Pulmonary artery endothelial cell (primary cell): ENCODE measurements at places on chromosomes 5 and 9.

DNA sequence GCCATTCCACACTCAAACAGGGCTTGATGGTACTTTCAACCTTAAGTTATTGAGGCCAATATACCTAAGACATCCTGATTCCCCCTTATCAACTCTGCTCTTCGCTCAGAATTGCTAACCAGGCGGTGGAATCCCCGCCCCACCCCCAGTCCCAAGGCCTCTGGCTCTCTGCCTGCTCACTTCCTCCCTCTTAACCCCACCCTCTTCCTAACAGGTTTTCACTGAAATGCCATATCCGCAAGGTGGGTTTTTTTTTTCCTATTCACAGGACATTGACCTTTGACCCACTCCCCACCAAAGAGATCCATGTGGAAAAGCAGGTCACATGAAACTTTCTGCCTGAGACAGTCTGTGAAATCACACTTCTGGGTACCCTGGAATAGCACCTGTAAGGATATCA, 66.6 kb upstream of the IFNK start:
- DNase-seq: no peak

DNA sequence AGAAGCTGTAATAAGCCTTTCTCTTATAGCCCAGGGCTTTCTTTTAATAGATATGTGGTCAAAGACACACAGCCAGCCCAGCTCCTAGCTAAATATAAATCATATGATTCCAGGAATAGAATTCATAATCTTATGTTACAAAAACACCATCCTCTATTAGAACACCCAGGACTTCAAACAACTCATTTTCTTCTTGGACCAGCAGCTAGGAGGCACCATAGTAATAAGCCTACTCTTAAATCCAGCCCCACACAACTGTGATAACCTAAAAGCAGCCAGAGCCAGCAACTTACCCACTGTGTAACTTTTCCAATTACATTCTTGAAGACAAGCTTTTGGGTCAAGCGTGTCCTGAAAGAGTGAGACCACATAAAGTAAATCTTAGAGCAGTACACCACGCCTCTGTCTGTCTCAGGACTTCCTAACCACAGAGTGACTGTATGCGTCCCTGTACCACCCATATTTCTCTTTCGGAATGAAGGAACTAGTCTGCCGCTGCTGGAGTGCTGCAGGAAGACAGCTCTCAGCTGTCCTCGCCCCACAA, 223.8 kb downstream of the TLE1 start:
- DNase-seq: no peak

DNA sequence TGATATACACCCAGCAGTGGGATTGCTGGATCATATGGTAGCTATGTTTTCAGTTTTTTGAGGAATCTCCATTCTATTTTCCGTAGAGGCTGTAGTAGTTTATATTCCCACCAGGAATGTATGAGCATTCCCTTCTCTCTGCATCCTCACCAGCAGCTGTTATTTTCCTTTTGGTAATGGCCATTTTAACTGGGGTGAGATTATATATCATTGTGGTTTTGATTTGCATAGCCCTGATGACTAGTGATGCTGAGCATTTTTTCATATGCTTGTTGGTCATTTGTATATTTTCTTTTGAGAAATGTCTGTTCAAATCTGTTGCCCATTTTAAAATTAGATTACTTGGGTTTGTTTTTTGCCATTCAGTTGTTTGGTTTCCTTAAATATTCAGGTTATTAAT, 11.2 kb upstream of the PPIC start:
- DNase-seq: no peak

- peak; percentile 49 for DNase-seq
Observed at GRCh38 chr5:137696481-137696880, 39.4 kb downstream of the KLHL3 start.

- DNase-seq: no peak
Observed at GRCh38 chr5:173922527-173922926, 34.4 kb downstream of the CPEB4 start.

DNA sequence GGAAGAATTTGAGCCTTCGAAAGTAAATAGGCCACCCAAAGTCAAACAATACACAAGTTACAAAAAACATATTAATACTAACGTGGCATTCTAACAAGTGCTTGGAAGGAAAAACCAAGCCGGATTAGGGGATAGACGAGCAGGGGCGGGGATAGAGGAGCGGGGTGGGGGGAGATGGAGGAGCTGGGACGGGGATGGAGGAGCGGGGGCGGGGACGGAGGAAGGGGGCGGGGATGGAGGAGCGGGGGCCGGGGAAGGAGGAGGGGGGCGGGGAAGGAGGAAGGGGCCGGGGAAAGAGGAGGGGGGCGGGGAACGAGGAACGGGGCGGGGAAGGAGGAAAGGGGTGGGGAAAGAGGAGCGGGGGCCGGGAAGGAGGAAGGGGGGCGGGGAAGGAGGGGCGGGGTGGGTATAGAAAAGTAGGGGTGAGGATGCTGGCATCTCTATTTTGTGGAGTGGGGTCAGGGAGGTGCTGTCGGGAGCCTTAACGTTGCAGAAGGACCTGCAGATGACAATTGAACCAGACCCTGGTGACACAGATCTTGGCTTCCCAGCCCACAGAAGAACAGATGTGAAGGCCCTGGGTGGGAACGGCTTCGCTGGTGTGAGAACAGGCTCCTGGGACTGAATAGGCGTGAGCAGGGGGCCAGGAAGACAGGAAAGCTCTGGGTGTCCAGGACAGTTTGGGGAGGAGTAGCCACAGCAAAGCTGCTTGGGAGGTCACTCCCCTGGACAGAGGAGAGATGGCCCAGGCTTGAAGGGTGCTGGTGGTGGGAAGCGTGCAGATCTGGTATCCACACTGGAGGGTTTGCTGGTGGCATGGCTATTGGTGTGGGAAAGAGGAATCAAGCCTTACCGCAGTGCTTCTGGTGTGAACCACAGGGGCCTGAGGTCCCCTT, 233.3 kb upstream of the DAP start:
- DNase-seq: no peak

DNA sequence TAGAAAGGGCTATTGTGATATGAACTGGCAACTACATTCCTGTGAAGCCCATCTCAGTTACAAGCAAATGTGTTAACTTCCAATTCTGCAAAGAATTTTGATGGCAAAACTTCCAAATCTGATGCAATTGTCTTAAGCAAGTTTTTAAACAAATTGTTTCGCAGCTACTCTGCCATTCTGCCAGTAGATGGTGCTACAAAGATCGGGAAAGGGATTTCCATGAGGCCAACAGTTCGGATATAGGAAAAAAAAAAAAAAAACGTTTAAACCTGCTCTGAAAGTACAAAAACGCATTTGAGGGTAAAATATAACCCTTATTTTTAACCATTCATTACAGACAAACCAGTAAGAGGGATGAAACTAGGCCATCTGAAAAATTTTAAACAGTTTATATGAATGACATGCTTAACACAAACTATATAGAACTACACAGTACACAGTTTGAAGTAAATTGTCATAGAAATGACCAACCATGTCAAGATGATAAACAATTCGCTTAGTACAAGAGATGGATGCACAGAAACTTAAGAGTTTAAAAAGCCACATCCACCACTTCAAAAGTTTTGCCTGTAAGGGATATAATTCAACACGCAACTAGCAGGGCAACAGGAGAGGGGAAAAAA, 2.2 kb downstream of the HNRNPA0 start:
- no peak for DNase-seq

GRCh38 chr5:140217299-140218026, 42.5 kb downstream of the CYSTM1 start:
- DNase-seq: no peak

DNA sequence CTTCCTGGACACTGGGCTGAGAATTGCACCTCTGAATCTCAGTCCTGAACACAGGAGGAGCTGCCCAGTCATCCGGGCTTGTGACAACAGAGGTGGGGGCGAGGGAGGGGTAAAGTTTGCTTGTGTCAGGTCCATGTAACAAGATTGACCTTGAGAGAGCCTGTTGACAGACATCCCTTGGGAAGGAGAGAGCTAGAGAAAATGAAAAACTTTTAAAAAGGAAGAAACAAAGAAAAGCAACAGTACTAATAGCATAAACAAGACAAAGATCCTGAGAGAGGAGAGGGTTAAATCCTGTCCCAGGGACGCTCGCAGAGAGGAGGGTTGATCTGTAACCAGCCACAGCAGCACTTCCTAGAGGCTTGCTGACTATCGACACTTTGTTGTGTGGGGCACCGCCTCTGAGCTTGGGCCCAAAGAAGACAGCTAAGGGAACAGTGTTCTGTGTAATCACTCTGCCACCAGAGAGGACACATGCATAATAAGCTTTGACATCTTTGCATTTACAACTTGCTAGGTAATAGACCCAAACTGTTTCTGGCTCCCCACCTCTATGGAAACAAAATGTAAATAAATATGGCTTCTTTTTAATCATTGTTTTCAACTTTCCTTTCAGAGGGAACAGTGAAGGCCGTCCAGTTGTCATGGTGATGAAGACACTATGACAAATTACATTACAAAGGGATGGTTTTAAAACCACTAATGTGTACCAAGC, 363.7 kb downstream of the CSNK1G3 start:
- DNase-seq: no peak

DNA sequence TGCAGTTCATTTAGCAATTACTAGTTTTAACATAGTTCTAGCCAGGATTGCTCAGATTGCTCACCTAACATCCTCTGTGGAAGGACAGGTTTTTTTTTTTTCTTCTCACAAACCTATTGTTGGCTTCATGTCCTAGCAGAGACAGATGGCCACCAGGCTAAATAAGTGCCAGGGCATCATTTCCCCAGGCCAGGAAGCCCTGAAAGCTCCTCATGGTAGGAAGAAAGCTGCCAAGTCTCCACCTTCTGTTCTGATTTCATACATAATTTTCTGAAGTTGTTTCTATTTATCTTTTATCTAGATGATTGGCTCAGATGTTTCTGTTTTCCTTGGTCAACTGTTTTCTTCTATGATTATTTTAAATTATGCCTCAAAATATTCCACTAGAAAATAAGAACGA, 31.0 kb downstream of the EFCAB9 start:
- no peak for DNase-seq

DNA sequence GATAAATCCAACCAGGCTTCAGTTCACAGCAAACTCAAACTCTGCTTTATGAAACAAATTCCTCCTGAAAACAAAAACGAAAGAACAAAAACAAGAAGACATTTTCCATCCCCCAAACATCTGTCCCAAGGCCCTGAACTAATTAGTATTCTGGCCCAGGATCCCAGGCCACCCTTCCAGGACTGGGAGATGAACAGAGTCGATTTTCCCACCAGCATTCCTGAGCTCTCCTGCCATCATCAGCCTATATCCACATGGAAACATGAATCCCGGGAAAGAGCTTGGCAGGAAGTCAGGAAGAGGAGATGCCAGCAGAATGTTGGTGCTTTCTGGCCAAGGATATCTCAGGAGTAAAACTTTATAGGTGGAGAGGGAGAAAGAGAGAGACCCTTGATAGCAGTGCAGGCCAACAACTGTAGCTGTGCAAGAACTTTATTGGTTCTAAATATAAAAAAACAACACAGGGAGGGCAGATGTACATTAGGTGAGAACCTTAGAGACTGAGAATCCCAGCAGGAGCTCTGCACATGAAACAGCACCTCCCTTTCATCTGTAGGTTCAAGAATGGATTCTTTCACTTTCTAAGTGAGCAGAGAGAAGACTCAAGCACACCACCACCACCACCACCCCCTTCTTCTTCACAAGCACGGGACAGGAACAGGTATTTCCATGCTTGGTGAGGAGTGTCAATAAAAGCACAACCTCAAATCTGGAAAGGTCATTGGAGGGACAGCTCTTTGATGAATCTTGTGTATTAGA, 190.7 kb upstream of the TAS2R1 start:
- no peak for DNase-seq

DNA sequence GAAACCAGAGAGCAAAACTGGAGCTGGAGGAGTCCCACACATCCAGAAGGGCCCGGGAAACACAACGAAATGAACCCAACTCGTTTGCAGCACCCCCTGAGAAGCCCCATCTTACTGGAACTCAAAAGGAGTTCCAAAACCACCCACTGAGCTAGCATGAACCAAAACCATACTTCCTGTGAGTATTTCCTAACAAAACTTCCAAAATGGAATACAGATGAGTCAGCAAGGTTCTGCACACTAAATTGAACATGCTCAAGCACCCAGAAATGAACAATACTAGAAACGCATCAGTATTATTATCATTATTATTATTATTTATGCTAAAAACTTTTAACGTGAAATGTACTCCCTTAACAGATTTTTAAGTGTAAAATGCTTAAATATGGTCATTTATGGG, 8.0 kb upstream of the SPOCK1 start:
- no peak for DNase-seq

DNA sequence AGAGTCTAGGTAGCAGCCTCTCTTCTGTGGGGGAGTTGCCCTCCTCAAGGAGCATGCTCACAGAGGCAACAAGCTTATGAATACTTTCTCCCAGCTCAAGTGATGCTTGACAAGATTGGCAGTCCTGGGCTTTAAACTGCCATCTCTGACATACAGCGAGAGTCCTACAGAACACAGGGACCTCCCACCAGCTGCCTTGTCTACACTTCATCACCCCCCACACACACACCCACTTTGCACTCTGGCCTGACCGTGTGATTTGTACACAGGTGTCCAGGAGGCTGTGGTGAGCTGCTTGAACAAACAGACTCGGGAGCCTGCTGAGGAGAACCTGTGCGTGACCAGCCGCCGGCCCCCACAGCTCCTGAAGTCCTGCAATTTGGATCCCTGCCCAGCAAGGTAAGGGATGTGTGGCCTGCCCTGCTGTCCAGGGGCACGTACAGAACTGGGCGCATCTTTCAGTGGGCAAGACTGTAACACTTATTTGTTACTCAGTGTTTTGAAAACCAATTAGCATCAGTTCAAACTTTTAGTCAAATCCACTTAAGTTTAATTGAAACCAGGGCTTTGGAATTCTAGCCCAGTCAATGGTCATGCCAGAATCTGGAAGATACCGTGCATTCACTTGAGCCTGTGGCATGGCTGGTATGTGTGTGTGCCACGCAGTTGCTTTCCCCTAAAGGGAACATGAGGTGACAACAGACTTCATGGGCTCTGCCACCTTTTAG, 247.5 kb downstream of the ADAMTSL1 start:
- DNase-seq: no peak

- no peak for DNase-seq
Observed at GRCh38 chr5:107470295-107470582, 200.5 kb downstream of the EFNA5 start.

GRCh38 chr5:3650320-3650719, 54.7 kb downstream of the IRX1 start:
- DNase-seq: no peak

DNA sequence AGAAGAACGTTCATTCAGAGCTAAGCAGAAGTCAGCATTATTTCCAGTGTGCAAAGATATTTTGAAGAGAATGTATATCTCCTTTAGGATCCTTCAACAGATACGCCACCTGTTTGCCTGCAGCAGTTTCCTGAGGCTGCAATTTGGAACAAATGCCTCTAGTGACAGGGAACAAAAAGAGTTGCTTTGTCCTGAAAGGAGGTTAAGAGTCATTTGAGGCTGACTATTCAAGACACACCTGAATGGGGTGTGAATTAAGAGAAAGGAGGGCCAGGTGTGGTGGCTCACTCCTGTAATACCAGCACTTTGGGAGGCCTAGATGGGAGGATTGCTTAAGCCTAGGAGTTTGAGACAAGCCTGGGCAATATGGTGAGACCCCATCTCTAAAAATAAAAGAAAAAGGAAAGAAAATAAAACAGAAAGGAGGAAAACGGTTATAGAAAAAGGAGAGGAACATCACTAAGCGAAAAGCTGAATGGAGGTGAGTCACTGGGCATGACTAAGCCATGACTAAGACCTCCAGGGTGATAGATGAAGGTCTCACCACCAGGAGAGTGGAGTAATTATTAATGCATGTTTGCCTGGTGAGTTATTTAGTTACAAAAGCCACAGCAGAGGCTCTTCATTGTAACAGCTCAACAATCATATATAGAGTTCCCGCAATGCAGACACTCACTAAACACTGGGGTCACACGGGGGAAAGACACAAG, 255.2 kb upstream of the TNC start:
- DNase-seq: no peak
